ENCODE measurements at places on chromosomes 2 and 18.

- DNase-seq: no peak
Measured at GRCh38 chr2:54635554-54636152, 87.8 kb upstream of the EML6 start.

DNA sequence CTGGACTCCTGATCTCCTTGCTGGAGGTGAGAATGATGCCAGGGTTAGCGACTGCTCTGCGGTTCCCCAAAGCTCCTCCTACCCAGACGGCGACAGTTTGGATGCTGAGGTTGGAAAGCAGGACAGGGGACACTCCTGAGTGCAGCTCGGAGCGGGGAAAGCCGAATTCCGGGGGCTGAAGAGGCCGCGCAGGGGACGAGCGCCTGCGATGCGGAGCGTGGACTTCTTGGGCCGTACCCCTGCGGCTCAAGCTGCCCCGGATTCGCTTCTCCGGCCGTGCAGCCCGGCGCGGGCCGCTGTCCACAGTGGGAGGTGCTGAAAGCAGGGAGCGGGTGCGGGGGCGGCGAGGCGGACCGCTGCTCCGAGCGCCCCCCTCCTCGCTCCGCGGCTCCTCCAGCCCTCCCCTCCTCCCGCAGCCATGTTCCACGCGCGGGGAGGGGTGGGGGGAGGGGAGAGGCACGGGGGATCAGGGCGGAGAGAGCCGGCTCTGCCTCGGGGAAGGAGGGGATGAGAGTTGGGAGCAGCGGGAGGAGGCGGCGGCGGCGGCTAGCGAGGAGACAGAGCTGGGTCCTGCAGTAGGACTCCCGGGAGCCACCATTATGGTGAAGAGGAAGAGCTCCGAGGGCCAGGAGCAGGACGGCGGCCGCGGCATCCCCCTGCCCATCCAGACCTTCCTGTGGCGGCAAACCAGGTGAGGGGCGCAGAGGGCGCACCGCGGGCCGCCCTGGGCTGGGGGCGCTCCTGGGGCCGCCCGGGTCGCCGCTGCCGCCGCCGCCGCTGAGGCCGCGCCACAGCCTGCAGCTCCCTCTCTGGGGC, at the start of gene UNC80:
Gene UNC80 (plus strand): TSS at position 359 of the 816 bp plus-strand sequence. CDS start 241 bp downstream, at position 600.
- DNase-seq: peak; percentile 21

GRCh38 chr2:29448096-29448688, 333.0 kb downstream of the CLIP4 start:
- no peak for DNase-seq

- no peak for DNase-seq
Measured at GRCh38 chr18:24704946-24705630, 244.7 kb downstream of the HRH4 start.
